ENCODE measurements at places on chromosomes 6 and 20.
A peak's percentile ranks its signal among the peaks of the same experiment; 100 is the strongest.

DNA sequence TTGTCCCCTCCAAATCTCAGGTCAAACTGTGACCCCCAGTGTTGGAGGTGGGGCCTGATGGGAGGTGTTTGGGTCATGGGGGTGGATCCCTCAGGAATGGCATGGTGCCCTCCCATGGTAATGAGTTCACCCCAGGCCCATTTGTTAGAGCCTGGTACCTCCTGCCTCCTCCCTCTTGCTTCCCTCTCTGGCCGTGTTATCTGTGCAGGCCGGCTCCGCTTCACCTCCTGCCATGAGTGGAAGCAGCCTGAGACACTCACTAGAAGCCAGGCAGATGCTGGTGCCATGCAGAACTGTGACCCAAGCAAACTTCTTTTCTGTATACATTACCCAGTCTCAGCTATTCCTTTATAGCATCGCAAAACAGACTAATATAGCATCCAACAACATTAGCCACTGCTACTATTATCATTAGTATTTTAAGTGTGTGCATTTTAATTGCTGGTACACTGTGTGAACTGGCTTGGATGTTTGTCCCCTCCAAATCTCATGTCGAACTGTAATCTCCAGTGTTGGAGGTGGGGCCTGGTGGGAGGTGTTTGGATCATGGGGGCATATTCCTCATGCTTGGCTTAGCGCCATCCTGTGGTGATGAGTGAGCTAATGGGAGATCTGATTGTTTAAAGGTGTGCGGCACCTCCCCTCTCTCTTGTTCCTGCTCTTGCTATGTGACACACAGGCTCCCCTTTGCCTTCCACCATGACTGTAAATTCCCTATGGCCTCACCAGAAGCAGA is 12.2 kb upstream of the OSER1 start:
- no peak for DNase-seq

GRCh38 chr20:50930976-50931305 is 296 bp downstream of the ADNP start:
- no peak for DNase-seq

DNA sequence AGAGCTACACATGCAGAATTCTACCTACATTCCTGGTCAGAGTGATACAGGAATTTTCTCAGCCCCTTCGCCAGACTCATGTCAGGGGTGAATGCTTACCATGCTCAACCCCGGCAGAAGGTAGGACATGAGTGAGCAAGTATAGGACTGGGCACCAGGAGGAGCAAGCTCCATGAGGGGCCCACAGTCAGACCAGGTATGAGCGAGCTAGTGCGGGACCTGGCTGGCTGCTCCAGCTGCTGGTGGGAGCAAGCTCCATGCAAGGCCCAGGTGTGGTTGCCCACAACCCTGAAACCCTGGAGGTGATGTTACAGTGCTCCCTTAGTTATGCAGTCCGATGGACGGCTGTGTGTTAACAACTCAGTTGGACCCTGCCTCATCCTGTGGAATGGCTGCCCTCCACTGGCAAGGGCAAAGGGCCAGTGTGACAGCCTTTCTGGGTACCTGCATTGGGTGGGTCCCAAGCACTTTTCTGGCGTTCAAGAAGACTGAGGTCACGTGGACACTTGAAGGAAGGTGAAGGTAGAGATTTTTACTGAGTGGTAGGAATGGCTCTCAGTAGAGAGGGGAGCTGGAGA is 503.5 kb upstream of the CITED2 start:
- DNase-seq, result no peak

DNA sequence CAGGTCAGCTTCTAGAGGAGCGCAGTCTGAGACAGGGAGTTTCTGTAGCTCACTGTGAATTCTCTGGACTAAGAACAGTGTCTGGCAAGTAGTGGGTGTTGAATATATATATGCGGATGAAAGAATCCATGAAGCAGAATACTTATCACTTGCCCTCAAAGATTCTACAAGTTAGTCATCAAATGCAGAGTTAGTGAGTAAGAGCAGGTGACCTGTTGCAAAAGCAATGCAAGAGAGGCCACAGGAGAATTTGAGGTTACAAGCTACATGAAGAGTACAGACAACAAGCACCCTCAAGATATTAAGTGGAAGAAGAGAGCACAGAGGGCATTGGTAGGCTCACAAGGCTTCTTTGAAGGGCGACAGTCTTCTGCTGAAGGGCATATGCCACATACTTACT is 103.4 kb upstream of the BTBD3 start:
- DNase-seq, result no peak

- no peak for DNase-seq
Observed at GRCh38 chr6:108002365-108003221, 44.6 kb upstream of the SEC63 start.

GRCh38 chr20:33770005-33770404 is 38.2 kb downstream of the ZNF341 start:
- no peak for DNase-seq

DNA sequence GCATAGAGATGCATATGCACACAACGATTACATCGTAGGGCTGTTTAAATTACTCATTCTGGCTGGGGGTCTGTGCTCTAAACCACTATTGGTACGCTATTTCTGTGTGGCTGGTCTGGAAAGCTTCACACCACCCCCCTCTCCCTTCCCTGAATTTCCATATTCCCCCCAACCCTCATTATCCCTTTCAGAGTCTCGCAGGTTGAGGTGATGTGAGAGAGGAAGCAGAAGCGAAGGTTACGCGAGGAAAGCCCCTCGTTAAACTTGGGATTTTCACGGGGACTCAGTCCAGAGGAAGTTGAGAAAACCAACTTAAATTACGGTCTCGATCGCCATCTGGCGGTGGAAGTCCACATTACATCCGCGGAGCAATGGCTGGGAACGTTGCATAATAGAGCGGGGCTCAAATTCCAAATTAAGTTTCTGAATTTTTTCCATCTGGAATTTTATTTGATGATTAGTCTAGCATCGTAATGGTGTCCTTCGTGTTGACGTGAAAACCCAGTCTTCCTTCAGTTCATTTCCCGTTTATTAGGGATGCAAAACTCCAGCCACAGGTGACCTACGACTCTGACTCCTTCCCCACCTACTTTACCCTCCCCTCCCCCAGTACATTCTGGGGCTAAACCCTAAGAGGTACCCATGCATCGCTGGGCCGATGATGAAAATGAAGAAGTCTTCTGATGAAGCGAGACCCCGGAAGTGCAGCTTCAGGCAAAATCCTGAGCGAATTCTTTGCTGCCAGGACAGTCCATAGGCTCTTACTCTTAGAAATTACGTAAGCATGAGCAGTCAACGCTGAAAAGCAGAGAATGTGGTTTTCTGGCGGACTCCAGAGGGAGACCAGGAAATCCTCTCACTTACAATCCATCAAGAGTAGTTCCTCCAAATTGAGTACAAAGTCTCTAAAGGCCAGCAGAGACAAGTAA is 19.7 kb downstream of the HLA-DOB start:
- DNase-seq, result peak; percentile 71

GRCh38 chr6:56794421-56794820 is 151.7 kb upstream of the DST start:
- DNase-seq, result no peak

GRCh38 chr6:106757267-106757666 is 127.9 kb downstream of the QRSL1 start:
- DNase-seq, result no peak

DNA sequence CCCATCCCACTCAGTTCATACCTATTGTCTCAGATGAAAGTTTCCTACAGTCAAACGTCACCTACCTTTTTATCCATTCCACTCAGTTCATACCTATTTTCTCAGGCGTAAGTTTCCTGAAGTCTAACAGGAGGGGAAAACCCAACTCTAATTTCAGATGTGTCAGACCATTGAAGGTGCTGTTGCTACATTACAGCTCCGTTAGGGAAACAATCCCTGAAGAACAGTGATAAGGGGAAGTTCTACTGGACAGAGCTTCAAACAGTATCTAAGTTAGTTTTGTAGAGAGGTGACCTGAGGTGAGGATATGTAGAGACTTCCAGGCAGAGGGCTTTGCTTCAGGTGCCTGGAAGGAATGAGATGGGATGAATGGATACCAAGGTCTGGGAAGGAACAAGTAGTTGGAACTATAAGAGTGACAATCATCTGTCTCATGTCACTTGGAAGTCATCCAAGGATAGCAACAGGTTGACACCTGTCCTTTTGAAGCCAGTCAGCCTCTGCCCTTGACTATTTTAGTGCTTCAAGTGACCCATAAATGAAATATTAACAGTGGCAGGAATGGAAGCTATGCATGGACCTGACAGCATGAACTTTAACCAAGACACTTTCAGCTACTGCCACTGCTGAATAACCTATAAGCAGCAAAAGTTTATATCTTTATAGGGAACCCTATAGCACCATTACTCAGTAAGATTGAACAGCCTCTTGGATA is 191.6 kb upstream of the MOCS1 start:
- no peak for DNase-seq

GRCh38 chr6:82419132-82419581 is 55.5 kb downstream of the TPBG start:
- DNase-seq, result no peak

- DNase-seq, result no peak
Observed at GRCh38 chr6:102085257-102085656, 691.7 kb downstream of the GRIK2 start.

- peak; percentile 93 for DNase-seq
Observed at GRCh38 chr6:225121-225721, 67.1 kb upstream of the DUSP22 start.

- DNase-seq, result no peak
Observed at GRCh38 chr6:161618831-161619454, 345.1 kb upstream of the AGPAT4 start.

- no peak for DNase-seq
Observed at GRCh38 chr6:1118287-1118647, 193.6 kb upstream of the FOXQ1 start.

GRCh38 chr6:146595972-146596731 is 2.6 kb upstream of the ADGB start:
- no peak for DNase-seq

GRCh38 chr20:13012886-13013285 is 4.1 kb downstream of the SPTLC3 start:
- DNase-seq, result no peak

GRCh38 chr6:16725145-16725864 is 36.0 kb downstream of the ATXN1 start:
- no peak for DNase-seq

GRCh38 chr6:684831-685636 is 7.9 kb downstream of the EXOC2 start:
- DNase-seq, result peak; percentile 89

DNA sequence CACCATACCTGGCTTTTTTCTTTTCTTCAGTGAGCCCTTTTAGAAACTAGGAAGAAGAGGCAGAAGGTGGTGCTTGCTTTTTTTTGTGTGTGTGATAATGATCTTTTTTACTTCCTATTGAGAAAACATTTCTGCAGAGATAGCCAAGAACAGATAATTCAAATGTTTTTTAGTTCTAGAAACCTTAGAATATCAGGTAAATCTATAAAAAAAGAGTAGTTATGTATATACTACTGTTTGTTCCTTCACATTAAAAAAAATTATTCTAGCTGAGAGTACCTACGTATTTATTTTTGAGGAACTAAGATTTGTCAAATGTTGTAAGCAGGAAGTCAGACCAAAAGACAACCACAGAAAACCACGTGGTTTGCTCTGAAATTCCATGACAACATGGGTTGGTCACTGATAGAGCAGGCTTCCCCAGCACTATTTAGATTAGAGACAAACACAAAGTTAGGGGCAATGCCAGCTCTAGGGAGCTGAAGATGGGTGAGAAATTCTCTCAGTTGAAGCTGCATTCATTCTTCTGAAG is 12.8 kb downstream of the STK4 start:
- DNase-seq, result peak; percentile 73

DNA sequence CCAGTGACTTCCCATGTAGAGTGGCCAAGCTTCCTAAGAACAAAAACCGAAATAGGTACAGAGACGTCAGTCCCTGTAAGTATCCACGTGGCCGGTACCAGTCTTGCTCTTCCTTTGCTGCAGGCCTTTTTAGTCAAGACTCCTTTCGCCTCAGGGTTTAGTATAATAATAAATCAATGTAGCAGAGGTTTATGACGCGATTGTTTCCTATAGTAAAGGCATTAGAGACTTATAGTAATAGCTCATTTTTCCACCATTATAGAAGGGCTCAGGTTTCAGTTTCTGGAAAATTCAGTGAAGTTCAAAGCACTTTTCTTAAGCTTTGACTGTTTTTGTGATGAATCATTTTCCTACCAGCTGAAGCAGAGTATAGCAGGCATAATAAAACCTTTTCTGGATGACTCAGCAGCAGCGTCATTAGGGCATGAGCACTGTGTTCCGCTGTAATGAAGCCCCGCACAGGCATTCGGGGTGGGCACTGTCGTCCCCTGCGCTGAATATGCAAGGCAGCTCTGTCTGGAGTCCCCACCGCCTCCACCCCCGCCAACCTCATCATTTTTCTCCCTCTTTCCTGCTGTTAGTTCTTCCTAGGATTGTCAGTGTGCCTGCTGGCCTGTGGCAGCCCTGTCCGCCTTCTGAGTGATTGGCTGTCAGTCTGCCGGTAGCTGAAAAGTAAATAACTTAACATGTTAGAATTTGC is 51.3 kb downstream of the PTPN1 start:
- DNase-seq, result peak; percentile 90

GRCh38 chr20:43937591-43937990 is 22.9 kb downstream of the TOX2 start:
- DNase-seq, result no peak

GRCh38 chr6:18241208-18242038 is 22.9 kb downstream of the DEK start:
- peak; percentile 35 for DNase-seq

DNA sequence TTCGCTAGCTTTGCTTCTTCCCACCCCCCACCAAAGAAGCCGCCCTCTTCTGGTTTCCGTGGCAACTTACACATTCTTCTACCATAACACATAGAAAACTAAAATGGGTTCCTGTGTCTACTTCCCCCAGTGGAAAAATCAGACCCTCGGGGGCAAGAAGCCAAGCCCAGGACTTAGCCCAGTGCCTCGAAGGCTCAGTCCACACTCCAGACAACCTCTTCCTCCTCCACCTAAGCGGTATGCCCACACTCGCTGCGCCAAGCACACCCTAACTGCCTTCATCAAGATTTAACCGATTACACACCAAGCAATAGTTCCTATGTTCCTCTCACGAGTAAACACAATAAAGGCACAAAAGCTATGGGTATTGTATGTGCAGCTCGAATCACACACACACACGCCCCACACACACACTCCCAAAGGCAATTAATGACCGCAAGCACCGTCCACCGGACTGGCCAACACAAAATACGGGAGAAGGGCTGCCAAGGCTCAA is 537 bp downstream of the PPIL4 start:
- peak; percentile 66 for DNase-seq

All from activated CD4-positive, alpha-beta T cell treated with anti-CD3 and anti-CD28 coated beads, Interleukin-2, amount 50 U/mL, for 16 hours (primary cell).